ENCODE measurements at places on chromosomes 3 and 15.

DNA sequence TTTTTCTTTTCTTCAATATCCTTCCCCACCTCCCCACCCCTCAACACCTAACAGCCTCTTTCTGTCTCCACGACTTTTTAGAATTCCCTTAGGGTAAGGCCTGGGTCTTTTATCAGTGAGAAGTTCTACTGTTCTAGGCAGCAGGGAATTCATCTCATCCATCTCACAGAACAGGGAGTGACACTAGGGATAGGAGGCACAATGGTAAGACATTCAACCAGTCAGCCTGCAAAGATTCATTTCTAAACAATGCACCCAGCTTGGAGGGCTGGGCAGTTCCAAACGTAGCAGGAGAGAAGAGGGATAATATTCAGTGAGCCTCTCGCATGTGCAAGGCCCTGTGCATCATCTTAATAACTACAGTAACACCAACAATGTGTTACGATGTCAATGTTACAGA lies 43.6 kb downstream of the LRIG1 start:
- DNase-seq: no peak

- no peak for DNase-seq
These were observed 70.9 kb downstream of the GMPS start for GRCh38 chr3:155941354-155941753.

- no peak for DNase-seq
These were observed 242.0 kb upstream of the RGMA start for GRCh38 chr15:93330912-93331544.

DNA sequence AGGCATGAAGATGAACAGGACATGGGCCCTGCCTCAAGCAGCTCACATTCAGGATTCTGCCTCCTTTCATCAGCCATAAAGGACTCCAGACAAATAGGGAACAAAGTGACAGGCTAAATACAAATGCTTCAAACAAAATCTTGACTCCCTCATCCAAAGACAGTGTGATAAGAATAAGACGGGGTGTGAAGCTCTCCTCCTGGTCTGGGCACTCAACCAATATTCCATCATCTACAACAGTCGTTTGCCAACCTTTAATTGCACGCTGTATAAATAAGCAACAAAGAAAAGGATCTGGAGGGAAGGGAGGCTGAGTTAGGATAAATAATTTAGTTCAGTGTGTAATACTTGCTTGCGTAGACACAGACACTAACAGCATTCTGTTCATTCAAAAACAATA lies 5.4 kb downstream of the CCDC54 start:
- no peak for DNase-seq

- DNase-seq: no peak
These were observed 210.6 kb downstream of the ATP8B4 start for GRCh38 chr15:49908236-49908932.

- no peak for DNase-seq
These were observed 49.5 kb downstream of the CCDC12 start for GRCh38 chr3:46926871-46927717.

DNA sequence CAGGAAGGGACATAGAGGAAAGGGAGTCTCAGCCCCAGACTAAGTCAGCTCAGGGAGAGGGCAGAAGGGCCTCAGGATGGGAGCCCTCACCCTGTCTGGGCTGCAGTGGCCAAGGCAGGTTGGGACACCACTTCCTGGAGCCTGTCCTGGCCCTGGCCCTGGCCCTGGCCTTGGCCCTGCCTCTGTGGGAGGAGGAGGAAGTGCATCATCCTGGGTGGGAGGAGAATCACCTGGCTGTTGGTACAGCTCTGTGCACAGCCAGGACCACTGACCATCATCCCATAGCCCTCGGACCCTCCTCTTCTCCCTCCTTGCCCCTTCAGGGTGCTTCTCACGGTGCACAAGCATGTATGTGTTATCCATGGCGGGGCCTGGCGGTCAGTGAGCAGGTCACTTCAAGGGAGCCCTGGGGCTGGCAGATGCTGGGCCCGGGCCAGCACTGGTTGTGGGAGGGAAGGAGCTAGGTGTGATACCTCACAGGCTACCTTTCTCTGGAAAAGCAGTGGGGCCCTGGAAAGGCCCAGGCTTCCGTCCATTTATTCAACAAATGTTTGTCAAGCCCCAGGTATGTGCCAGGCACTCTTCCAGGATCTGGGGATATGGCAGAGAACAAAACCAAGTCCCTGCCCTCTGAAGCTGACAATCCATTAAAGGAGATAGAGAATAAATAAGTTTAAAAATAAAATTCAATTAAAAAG lies 8.2 kb upstream of the APEH start:
- DNase-seq: no peak

- no peak for DNase-seq
These were observed 249.7 kb downstream of the KCNMB2 start for GRCh38 chr3:178785961-178786360.

- DNase-seq: no peak
These were observed 16.4 kb upstream of the HCLS1 start for GRCh38 chr3:121677141-121677540.

GRCh38 chr3:138344754-138345153 lies 3.6 kb upstream of the MRAS start:
- no peak for DNase-seq

DNA sequence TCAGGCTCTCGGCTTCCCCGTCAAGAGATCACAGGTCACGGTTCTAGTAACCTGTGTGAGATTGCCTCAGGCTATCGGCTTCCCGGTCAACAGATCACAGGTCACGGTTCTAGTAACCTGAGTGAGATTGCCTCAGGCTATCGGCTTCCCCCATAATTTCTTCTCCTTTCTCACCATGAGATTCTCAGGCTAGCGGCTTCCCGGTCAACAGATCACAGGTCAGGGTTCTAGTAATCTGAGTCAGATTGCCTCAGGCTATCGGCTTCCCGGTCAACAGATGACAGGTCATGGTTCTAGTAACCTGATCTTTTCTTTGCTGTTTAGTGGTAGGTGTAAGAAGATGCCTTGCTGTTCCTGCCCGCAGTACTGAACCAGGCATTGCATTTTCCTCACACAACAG lies 418.2 kb upstream of the ZNF717 start:
- no peak for DNase-seq

DNA sequence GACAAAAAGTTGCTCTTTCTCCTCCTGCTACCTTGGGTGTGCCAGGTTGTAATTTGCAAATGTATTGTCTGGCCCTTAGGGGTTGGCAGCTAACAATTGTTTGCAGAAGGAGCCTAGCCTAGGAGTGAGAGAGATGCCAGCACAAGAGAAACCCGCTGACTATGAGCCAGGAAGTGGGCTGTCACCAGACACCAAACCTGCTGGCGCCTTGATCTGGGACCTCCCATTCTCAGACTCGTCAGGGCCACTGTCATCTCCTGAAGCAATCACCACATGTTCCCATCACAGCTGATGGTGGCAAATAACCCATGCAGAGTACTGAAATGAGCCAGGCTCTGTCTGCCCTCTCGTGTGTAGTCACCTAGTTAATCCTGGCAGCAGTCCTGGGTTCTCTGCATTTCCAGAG lies 406.4 kb upstream of the NPAP1 start:
- DNase-seq: no peak

DNA sequence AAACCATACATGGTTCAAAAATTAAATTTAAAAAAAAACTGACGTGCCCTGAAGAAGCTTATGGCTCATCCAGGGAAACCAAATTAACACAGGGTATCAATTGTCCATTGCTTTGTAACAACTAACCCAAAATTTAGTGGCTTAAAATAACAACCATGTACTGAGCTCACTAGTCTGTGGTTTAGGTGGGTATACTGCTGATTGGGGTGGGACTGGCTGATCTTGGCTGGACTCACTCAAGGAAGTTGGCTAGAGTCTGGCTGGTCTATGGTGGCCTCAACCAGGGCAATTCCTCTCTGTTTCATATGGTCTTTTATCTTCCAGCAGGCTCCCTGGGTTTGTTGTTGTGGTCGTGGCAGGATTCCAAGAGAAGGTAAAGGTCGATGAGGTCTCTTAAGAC lies 14.1 kb upstream of the EDC3 start:
- no peak for DNase-seq

GRCh38 chr3:167798443-167798842 lies 62.9 kb downstream of the SERPINI1 start:
- DNase-seq: no peak

DNA sequence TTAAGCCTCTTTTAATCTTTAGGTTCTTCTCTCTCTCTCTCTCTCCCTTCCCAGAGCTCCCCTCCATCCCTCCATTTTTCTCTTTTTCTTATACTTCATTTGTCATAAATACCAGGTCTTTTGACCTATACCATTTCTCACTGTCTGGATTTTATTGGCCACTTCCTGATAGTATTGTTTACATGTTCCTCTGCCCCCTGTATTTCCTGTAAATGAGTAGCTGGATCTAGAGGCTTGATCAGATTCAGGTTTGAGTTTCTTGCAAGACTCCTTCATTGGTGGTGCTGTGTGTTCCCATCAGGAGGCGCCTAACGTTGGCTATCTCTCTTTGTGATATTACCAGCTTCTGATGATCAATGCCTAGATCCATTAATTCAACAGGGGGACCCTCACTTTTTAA lies 42.2 kb downstream of the DAPK2 start:
- DNase-seq: no peak

DNA sequence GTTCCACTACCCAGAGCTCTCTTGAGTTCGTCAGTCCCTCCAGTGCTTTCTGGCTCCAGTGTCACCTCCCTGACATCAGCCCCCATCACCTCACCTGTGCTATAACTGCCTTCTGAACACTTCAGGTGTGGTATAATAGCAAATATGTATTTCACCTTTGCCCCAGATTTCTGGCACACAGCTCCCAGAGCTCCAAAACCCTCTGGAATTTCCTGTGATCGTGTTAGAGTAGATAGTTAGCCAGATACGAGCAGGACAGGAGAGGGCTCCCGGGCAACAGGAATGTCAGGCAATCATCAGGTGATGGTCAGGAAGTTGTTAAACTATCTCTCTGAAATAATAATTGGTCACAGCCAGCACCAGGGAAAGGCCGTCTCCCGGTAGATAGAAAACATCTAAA lies 22.6 kb upstream of the LIMD1 start:
- DNase-seq: no peak

GRCh38 chr3:159765030-159765859 lies 223.4 kb upstream of the IL12A start:
- no peak for DNase-seq

DNA sequence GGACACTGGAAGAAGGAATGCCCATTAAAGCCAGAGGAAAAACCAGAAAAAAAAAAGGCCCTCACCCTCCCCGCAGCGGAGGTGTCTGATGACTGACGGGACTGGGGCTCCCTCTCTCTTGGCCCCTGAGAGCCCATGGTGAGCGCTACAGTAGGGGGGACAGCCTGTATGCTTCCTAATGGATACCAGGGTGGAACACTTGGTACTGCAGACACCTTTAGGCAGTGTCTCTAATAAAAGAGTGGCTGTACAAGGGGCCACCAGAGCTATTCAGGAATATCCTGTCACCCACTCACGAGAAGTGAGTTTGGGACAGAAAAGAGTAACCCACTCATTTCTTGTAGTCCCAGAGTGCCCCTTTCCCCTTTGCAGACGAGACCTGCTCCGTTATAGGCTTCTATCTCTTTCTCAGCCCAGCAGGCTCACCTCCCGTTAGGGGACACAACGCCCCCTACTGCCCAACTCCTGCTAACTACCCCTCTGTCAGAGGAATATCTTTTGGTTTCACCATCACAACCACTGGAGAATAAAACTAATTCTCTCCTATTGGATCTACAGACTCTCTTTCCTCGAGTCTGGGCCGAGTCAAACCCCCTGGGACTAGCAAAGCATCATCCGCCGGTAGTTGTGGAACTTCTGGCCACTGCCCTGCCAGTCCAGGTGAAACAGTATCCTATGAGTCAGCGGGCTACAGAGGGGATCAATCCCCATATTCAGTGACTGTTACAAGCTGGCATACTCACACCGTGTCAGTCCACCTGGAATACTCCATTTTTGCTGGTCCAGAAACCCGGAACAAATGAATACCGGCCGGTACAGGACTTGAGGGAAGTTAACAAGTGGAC lies 40.8 kb downstream of the ZBTB11 start:
- DNase-seq: peak; percentile 9

DNA sequence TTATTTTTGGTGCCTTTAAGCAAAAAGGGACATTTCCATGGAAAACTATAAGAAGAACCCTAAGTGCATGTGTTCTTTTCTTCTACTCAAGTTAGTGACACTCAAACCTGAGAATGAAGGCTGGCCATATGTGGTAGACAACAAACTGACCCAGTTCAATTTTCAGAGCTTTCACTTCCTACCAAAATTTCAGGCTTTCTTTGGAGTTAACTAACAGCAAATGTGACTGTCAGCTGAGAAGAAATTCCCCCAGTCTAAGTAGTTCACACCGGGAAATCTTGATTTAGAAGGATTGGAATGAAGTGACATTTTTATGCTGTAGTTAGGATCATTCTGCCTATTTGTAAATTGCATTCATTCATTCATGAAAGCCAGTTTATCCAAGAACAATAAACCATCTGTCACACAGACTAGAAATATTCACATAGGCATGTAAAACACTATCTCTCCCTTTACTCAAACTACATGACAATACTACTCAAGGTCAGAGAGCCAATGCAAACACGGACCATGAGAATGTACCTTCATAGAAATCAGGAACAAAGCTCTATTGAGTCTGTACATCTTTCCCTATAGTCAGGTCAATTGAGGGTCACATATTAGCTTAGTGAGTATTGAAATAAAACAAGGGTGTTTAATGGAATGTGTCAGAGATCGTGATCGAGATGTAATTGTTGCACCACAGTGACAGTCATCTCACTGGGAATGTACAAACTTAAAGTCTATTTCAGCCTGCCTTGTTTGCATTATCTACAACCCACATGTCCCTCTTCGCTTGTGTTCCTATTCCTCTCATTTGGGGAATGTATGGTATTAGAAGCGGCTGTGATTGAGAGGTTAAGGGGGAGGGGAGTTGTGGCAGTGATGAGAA lies 113.8 kb upstream of the TGFBR2 start:
- DNase-seq: no peak

DNA sequence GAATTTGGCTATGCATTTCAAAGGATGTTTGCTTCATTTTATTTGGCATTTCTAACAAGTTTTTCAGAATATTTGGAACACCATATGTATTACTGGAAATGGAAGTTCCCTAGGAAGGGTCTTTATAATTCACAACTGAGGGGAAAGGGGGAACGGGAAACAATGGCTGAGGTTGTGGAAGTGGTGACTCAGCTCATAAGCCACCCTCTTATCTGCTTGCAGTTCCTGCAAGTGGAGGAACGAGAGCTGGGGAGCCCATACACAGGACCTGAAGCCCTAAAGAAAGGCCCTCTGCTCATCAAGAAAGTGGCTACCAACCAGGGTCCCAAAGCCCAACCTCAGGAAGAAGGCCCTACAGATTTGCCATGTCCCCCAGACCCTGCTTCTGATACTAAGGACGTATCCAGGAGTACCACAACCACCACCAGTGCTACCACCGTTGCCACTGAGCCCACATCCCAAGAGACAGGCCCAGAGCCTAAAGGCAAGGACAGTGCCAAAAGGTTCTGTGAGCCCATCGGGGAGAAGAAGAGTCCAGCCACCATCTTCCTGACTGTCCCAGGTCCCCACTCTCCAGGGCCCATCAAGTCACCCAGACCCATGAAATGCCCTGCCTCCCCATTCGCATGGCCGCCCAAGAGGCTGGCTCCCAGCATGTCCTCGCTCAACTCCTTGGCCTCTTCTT lies 37.9 kb downstream of the ESYT3 start:
- DNase-seq: no peak

DNA sequence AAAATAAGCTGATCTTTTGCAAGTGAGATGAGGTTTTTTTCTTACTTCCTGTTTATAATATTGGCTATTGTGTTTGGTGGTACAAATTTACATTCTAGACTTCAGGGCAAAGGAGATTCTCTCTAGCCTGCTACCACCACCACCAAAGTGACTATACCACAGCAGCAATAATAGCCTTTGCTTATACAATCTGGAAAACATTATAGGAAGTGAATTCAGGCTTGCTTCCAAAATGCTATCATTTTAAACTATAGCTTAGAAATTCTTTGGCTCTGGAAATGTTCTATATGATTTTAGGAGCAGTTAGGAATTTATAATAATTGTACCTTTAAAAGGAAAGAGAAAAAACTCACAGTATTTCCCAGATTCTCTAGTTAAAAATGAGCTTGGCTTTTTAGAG lies 94.4 kb downstream of the TFG start:
- DNase-seq: no peak

Data from stimulated activated CD8-positive, alpha-beta memory T cell treated with anti-CD3 and anti-CD28 coated beads, Interleukin-15, amount 100 ng/mL, for 4 hours (primary cell).